ENCODE measurements at places on chromosomes 2 and 18.

- no peak for DNase-seq
Measured at GRCh38 chr18:43919551-43919950, 642.3 kb upstream of the SYT4 start.

- DNase-seq, result no peak
Measured at GRCh38 chr2:173553593-173553992, 198.9 kb downstream of the CDCA7 start.

GRCh38 chr2:143833015-143833660 is 686.8 kb downstream of the ZEB2 start:
- DNase-seq, result no peak

DNA sequence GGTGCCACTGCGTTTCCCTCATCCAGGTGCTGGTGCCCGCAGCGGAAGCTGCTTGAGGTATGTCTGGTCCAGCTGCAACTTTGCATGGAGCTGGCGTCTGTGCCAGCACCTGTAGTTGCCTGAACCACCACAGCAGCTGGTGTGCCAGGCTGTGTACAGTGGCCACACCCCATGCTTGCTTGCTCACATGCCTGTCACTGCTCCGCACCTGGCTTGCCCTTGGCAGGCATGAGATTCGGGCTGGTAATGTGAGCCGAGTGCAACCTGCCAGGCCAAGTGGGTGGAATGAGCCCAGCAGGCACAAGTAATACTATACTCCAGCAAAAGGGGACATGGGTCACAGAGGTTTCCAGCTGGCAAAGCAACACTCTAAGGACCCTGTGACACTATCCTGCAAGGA is 1123.3 kb upstream of the ACVR2A start:
- DNase-seq, result no peak

- no peak for DNase-seq
Measured at GRCh38 chr2:182550234-182550633, 123.4 kb upstream of the PDE1A start.

DNA sequence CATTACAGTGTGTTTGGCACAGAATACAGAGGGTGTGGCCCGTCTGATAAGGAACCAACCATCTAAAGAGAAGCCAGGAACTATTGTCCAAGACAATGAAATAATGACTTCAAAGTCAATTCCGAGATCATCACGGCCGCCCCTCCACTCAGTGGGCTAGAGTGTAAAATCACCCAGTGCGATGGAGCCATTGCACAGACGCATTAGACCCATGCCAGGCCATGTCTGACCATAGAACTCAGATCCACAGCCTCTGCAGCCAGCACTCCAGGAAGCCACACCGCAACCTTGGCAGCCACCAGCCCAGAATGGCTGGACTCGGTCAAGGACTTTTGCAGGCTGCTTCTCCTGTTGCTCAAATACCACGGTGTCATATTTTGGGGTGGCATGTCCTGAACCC is 835.7 kb downstream of the DCDC2C start:
- no peak for DNase-seq

DNA sequence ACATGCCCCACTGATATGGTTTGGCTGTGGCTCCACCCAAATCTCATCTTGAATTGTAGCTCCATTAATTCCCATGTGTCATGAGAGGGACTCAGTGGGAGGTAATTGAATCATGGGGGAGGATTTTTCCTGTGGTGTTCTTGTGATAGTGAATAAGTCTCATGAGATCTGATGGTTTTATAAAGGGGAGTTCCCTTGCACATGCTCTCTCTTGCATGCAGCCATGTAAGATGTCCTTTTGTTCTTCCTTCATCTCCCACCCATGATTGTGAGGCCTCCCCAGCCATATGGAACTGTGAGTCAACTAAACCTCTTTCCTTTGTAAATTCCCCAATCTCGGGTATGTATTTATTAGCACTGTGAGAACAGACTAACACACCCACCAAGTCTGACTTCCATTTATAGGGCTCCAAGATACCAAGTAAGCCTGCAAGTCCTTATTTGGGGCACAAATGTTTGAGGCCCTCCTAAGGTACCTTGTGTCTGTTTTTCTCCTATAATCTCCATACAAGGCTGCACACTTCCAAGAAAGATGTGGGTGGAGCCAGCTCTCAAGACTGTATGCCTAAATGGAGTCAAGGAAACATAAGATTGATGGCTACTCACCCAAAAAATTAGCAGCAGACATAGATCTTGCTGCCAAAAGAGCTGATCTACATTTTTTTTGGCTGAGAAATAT is 364.7 kb downstream of the TXNL1 start:
- no peak for DNase-seq

DNA sequence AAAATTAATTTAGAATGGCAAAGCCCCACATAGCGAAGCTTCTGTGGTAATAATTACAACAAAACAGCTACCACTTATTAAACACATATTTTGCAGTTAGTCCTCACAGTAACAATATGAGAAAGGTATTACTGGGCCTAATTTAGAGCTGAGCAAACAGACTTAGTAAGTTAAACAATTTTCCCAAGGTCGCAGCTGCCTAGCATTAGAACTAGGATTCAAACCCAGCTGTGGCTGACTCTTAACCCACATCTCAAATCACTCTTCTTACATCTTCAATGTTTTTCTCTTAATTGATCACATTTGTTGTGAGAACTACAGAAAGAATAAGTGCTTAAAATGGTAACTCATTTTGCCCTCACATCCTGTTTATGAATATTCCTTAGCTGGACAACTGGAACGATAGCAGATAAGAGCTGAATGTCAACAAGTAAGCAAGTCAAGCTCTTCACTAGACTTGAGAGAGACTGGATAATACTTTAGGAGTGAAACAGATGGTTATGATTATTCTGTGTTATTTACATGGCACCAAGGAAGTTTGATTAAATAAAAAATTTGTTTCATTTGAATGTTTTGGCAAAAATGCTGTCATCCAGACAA is 59.4 kb upstream of the TMEM17 start:
- no peak for DNase-seq

GRCh38 chr18:77071061-77071460 is 61.5 kb downstream of the MBP start:
- DNase-seq, result no peak

GRCh38 chr2:21363364-21363763 is 239.6 kb downstream of the TDRD15 start:
- DNase-seq, result no peak

DNA sequence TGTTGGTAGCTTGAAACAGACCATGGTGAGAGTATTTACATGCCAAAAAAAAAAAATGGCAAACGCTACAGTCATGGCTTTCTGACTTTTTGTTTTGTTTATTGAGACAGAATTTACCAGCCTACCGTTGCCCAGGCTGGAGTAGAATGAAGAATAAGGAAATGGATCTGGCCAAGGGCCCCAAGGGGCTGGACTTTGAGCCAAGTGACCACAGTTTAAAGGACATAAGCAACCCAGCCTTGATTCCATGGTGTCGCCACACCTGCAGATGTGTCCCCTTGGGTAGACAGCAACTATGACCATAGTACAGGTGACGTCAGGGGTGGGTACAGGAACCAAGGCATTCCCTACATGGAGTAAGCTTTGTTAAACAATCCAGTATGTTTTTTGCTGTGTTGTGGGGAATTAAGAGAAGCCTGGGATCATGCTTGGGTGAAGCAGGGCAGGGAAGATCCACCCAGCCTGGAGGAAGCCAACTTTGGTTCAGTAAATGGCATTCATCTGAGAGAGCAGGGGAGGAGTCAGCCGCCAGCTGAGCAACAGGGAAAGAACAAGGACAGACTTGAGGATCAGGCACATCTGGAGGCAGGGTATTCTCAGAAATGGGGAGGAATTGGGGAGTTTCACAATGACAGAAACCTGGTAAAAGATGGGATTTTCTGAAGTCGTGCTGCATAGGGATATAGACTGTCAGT is 110.3 kb upstream of the SH3BP4 start:
- no peak for DNase-seq

- no peak for DNase-seq
Measured at GRCh38 chr2:39836638-39837037, 57.6 kb upstream of the THUMPD2 start.

GRCh38 chr18:53070788-53071187 is 730.8 kb downstream of the DCC start:
- DNase-seq, result no peak

DNA sequence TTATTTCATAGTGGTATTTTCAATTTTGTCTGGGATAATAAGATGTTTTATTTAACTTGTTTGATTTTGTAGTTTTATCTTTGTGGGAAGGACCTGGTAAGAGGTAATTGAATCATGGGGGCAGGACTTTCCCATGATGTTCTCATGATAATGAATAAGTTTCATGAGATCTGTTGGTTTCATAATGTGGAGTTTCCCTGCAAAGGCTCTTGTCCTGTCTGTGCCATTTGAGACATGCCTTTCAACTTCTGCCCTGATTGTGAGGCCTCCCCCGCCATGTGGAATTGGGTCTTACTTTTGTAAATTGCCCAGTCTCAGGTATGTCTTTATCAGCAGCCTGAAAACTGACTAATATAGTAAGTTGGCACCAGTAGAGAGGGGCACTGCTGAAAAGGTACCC is 77.8 kb upstream of the ARHGAP15 start:
- no peak for DNase-seq

GRCh38 chr2:185201063-185201462 is 537.5 kb upstream of the FSIP2 start:
- DNase-seq, result no peak

DNA sequence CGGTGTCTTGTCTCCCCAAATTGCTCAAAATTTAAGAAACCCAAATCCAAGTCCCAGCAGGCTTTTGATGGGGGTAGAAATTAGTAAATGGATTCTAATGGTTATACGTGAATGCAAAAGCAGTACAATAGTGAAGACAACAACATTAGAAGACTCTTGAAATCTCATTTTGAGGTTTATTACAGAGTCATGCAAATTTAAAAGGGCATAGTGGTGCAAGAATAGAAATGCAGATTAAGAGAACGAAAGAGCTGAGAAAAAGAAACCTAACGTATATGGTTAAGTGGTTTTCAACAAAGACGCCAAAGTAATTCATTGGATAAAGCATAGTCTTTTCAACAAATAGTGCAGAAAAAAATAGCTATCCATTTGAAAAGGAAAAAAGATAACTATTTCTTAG is 33.2 kb upstream of the CXXC1 start:
- no peak for DNase-seq

GRCh38 chr2:130765464-130765863 is 10.1 kb downstream of the AMER3 start:
- no peak for DNase-seq

GRCh38 chr18:63317982-63318888 is 1.3 kb downstream of the BCL2 start:
- DNase-seq, result peak; percentile 90

- DNase-seq, result peak; percentile 55
Measured at GRCh38 chr2:10057231-10058107, 14.1 kb downstream of the KLF11 start.

GRCh38 chr2:96506016-96506906 is 1.1 kb upstream of the NEURL3 start:
- no peak for DNase-seq

- DNase-seq, result no peak
Measured at GRCh38 chr2:67075530-67076238, 321.4 kb upstream of the ETAA1 start.

DNA sequence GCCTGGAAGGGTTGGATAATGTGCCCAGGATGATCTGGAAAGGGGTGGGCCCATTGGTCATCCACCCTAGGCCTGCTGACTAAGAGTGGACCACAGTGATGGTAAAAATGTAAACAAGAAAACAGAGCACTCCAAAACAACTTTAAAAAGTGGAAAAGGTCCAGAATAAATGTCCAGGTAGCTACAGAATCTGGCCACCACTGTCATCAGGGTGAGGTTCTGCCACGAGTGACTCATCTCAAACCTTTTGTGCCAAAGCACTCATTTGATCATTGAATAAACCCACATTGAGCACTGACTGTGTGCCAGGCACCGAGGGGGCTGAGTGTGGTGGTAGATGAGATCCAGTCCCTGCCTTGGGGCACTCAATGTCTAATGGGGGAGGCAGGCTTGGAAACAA is 64.9 kb downstream of the EMX1 start:
- no peak for DNase-seq

DNA sequence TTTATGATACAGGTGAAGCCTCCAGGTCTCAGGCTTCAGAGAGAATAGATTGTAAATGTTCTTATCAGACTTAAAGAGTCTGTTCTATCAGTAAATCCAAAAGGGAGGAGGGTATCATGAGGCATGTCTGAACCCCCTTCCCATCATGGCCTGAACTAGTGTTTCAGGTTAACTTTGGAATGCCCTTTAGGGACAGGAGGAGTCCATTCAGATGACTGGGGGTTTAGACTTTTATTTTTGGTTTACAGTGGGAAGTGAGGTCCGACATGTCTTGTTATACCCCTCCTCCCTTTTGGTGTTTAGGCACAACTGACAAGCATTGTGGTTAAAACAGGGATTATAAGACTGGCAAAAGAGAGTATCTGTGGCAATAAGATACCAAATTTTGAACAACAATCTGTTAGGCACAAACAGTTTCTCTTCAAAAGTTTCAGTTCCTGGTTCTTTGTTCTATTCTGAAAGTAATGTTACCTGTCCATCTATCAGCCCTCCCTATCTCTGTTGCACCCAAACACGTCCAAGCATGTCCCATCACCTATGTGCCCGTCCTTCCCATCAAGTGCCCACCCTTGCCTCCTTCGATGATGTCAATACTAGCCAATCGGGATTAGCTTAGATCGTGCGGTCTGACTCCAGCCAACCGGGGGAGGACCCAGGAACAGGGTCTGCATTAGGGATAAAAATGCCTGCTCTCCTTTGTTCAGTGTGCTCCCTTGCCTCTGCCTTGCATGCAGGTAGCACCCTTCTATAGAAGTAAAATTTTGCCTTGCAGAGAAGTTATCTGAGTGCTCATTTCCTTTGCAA is 16.4 kb downstream of the TCF23 start:
- no peak for DNase-seq

- DNase-seq, result no peak
Measured at GRCh38 chr2:63853527-63854310, 12.0 kb downstream of the UGP2 start.

DNA sequence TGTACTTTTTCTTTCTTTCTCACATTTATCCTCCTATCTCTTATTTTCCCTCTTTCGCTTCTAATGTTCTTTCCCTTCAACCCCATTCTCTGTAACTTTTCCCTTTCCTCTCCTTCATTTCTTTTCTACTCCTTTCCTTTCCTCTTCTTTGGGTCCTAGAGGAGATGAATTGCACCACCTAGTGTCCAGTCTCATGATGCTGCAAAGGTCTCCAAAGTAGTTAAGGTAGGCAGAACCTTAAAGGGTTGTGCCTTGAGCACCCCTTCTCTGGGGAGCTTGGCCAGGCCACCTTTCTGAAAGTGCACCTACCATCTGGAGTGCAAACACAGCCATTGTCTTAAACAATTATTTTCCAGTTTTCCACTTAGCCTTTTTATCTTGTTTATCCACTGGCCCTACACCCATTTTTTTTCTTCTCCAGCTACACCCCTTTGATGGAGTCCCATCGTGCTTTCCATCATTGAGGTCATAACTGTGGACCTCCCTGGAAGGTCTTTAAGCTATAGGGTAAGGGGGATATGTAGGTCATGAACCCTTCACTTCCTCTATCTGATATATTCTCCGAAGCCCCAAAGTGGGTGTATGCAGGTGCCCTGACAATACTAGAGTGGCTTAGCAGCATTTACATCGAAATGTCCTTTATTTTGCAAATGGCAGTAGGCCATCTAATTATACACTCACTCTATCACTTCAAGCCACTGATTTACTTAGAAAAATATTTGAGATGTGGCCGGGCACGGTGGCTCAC is 155.9 kb downstream of the ESCO1 start:
- DNase-seq, result peak; percentile 50

GRCh38 chr2:20728114-20728758 is 61.3 kb downstream of the GDF7 start:
- no peak for DNase-seq

GRCh38 chr18:25875551-25876240 is 214.7 kb downstream of the SS18 start:
- no peak for DNase-seq
